ENCODE measurements at places on chromosomes 12 and 14.

- no peak for DNase-seq
These were observed 81.4 kb downstream of the FRMD6 start for GRCh38 chr14:51733147-51733546.

DNA sequence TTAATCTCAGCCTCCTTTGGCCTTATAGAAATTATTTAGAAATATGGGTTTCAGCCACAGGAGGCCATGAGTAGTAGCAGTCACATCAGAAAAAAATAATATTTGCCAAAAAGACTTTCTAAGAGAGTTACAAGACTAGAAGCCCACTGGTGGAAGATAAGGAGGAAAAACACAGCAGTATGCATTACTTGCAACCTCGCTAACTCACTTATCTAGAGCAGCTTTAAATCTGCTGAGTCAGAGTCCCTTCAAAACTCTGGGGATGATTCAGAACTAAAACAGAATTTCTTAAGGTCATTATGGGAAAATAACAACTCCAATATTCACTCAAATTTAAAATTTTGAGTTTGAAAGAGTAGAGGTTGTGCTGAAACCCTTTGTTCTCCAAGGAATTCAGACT is 6.2 kb downstream of the OR4K17 start:
- DNase-seq: no peak

- no peak for DNase-seq
These were observed 45.6 kb downstream of the EVL start for GRCh38 chr14:100110816-100111215.

DNA sequence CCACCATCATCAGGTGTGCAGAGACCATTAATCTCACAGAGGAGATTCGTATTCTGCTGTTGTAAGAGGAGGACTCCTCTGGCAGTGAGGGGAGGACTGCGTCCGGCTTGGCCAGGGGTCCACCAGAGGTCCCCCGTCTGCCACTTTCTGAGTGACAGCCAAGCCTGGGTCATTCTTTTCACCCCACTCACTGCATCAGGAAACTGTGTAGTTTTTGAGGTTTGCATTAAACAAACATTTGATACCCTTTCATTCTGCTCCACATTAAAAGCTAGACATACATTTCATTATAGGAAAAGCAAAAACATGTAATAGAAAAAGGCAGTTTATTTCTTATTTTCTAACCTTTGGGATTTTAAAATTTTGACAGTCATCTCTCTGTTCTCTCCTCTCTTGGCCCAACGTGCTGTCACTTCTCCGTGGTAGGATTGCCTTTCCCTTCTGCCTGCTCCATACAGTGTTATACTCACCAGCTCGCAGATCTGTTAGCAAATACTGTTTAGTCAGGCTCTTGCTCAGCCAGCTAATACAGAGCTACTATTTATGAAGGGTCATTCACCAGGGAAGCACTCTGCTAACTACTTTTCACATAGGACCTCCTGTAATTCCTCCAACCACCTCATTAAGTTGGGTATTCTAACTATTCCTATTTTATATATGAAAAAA is 99.3 kb downstream of the PELI2 start:
- DNase-seq: no peak

- no peak for DNase-seq
These were observed 35.6 kb upstream of the TBX5 start for GRCh38 chr12:114441545-114441944.

DNA sequence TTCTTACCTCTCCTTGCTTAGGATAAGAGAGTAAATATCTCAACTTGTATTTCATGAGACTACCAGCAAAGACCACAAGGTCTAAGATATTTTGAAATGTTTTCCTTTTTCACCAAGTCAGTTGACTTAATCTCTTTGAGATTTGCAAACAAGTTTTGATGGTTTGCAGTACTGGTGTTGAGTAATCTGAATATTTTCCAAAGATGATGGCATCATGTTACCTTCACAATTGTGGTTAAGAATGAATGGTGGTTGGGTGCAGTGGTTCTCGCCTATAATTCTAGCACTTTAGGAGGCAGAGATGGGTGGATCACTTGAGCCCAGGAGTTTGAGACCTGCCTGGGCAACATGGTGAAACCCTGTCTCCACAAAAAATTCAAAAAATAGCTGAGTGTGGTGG is 225.7 kb downstream of the TMTC2 start:
- DNase-seq: no peak

DNA sequence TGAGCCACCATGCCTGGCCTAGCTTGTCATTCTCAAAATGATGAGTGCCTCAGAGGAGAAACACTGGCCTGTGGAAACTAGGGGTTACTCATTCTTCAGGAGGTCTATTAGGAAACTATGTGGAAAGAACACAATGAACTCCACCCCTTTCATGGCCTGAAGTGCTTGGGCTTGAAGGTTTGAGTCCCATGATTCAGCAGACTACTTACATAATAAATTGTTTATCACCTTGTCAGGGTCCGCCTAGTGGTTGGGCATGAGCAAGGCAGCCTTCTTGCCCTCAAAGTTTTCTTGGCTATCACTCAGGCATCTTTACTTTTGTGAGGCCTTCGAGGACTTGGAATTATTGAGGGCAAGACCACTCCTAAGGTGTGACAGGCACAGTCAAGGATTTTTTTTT is 251.2 kb downstream of the ACSS3 start:
- DNase-seq: no peak

- DNase-seq: no peak
These were observed 94.7 kb upstream of the OR4E1 start for GRCh38 chr14:21768116-21768874.

- DNase-seq: no peak
These were observed 82.9 kb downstream of the SPATA7 start for GRCh38 chr14:88468406-88468805.

DNA sequence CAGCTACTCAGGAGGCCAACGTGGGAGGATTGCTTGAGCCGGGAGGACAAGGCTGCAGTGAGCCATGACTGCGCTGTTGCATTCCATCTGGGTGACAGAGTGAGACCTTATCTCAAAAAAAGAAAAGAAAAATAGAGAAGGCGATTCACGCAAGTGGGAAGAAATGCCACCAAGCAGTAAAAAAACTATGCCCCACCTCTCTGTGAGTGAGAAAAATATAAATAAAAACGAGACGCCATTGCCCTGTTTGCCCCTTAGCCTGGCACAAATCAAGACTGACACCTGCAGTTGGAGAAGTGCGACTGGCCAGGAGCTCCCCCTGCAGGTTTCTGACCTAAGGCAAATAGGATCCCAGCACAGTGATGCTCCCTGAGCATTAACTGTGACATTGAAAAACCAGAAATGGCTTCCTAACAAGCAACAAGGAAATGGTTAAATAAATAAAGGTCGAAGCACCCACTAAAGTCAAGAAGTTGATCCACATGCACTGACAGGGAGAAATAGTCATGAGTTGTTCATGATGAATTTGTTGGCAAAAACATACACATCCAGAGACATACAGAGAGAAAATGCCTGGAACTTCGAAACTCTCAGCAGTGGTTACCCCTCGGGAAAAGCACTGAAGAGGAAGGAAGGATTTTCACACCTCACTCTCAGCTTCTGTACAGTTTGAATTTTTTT is 21.1 kb downstream of the GSC start:
- DNase-seq: no peak

GRCh38 chr14:24851837-24852236 is 198.1 kb downstream of the STXBP6 start:
- no peak for DNase-seq

GRCh38 chr14:33464254-33464962 is 486.5 kb downstream of the EGLN3 start:
- DNase-seq: no peak

- no peak for DNase-seq
These were observed 5.6 kb upstream of the ALDH1L2 start for GRCh38 chr12:105089817-105090216.

DNA sequence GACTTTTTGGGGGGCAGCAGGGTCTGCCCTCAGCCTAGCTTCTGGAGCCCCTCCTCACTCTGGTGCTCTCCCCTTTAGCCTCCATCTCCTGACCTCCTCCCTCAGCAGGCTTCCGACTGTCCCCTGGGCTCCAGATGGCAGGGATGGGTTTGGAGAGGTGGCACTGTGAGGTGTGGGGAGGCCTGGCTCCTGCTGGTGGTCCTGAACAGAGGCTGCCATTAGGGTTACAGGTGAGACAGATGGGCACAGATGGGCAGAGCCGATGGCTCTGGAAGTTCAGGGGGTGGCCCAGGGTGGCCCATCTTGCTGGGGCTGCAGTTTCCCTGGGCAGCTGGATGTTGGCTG is 68.5 kb upstream of the BEGAIN start:
- DNase-seq: no peak

DNA sequence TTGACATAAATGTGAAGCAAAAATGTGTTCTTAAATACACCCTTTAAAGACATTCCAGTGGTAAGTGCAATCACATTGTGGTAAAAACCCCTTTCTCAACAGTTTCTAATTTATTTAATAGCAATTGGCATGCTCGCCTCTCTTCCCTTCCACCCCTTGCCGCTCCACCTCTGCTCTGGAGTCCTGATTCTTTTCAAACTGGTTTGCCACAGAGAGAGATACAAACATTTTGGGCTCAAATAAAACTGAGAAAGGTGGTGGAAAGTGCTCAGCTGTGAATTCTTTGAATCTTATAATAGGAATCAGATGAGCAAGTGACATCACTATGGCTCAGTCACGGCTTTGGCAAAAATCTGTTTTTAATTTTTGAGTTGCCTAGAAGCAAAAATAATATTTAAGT is 993.9 kb downstream of the GALC start:
- DNase-seq: no peak

GRCh38 chr12:92568691-92569090 is 134.1 kb upstream of the PLEKHG7 start:
- DNase-seq: no peak

GRCh38 chr12:30753233-30753632 is 1.5 kb downstream of the CAPRIN2 start:
- no peak for DNase-seq

DNA sequence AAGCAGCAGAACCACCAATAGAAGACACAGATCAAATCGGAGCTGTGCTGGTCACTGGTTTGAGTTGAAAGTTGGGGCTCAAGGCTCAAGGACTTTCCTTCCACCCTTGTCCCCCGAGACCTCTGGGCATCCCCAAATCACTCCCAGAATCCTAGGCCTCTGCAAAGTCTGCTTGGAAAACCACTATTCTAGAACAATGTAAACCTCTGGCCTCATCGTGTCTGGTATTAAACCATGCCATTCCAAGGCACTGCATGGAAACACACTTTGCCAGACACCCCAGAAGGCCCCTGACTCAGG is 288.0 kb downstream of the DPF3 start:
- no peak for DNase-seq

DNA sequence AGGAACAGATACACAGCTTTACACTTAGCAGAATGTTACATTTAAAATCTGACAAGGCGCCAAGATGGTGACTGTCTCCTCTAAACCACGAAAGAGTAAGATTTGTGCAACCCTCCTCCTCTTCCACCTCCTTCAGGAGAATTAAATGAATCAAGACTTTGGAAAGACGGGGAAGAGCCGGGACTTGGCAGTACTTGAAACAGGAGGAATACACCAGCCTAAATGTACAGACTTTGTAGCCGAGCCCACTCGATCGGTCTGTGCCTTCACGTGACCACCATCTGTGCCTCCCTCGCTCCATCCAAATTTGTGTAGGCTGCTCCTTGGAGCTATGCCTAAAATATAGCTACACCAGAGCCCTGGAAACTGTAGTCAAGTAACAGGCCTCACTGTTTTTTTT is 38.3 kb downstream of the SSPN start:
- DNase-seq: no peak

DNA sequence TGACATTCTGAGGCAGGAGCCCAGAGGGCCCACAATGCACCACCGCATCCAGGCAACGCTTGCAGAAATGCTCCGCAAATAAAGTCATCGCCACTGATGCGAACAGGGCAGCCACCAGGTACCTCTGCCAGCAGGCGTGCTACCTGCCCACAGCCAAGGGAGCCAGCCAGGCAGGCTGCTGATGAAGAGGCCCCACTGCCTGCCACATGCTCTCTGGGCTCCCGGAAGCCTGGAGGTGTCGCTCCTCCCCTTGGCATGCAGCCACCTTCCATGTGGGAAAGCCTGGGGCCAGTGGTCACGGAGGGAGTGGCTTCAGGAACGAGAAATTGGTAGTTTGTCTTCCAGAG is 14.7 kb downstream of the GPR132 start:
- DNase-seq: no peak

GRCh38 chr14:79631276-79631675 is 580.0 kb downstream of the DIO2 start:
- DNase-seq: no peak

- DNase-seq: no peak
These were observed 2.9 kb upstream of the OTX2 start for GRCh38 chr14:56813143-56813551.

DNA sequence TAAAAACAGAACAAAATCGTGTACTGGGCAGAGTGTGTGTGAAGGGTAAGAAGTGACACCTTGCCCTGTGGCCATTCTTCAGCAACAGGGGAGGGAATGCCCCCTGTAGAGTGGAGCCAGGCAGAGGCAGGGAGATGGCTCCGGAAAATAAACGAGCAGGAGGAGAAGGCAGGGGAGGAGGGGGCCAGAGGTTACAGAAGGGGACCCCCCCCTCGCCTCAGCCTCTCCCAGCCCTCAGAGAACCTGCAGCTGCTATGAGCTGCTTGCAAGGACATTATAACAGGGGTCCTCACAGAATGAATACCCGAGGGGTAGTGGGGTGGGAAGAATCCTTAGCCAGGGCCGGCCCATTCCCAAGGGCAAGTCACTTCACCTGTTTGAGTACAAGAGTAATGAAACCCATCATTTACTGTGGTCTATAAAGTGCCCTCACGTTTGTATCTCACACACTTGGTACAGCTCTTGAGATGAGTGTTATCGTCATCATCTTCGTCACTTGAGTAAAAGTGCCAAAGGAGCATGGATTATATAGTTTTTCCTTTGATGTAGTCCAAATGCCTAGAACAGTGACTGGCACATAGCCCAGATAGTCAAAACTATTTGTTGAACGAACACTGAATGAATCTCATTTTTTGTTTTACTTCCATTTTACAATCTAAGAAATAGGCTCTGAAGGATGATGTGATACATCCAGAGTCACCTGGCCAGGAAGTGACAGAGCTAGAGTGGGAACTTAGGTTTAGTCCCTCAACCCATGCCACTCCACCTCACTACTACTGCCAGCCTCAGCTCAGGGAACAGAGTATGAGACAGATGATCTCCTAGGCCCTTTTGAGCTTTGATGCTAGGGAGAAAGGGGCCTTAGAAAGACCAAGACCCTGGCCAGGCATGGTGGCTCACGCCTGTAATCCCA is 14.5 kb downstream of the SCNN1A start:
- no peak for DNase-seq

DNA sequence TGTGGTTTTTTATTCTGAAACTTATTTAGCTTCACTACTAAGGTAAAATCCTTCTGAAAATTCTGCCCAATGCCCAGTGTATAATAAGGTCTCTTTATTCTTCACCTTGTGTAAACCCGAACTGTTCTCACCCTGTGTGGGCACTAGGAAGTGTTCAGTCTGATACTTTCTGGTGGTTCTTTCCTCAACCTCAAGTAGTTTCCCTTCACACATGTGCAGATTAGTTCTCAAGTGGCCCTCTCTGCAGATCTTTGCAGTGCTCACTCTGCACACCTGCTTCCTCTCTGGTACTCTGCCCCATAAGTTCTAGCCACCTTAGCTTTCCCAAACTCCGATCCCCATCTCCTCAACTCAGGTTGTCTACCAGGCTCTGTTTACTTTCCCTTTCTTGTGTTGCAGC is 61.6 kb downstream of the RAD51B start:
- no peak for DNase-seq

Measured in activated T-cell treated with anti-CD3 and anti-CD28 coated beads for 1 hour (primary cell).